ENCODE measurements at places on chromosomes 2 and 18. TPM values are rescaled to one million over a fixed set of nuclear protein-coding genes. Genes with fewer than 3 reads are reported as not detected.

UPP2 gene
- total RNA-seq = not detected

SOS1 gene
- 57.1 TPM for total RNA-seq

CD302 gene
- total RNA-seq = 0.20 TPM

OSBPL6 gene
- 2.0 TPM for total RNA-seq

C2orf80 gene
- not detected for total RNA-seq

LHCGR gene
- total RNA-seq = not detected

SLC9A4 gene
- total RNA-seq = 0.23 TPM

NMUR1 gene
- not detected for total RNA-seq

TNFAIP6 gene
- not detected for total RNA-seq

- no peak for DNase-seq
These were observed 388.3 kb downstream of the CTNNA2 start for GRCh38 chr2:79901161-79901560.

DNA sequence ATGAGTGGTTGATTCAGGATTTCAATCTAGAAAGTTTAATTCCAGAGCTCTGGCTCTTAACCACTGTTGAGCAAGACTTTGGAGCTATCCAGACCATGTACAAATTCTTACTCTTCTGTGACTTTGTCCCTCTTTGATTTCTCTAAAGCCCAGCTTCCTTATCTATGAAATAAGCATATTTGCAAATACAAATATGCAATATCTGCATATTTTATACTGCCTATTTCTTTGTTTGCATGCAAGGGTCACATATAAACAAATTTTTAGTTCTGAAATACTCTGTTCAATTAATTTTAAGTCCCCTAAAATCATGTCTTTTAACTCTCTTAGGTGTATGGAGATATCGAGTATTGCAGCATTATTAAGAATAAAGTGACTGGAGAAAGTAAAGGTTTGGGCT, 5.5 kb downstream of the RBM45 start:
- no peak for DNase-seq

DNA sequence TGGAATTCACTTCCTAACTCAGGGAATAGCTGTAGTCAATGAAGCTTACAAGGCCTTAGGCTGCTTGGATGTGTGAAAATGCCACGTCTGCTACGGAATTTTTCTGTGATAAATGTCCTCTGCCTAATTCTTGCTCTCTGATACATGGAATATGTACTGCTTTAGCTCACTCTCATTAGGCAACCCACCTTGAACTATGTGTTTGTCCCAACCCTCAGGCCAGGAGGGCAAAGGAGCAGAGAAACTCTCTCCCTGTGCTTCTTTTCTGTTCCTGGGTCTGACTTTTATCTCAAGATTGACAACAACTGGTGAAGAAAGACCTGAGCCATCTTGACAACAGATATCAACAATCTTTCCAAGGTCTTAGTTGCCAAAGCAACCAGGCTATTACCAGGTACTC, 143.9 kb downstream of the GCA start:
- no peak for DNase-seq

- DNase-seq = no peak
These were observed 11.2 kb downstream of the RUFY4 start for GRCh38 chr2:218079943-218080913.

- DNase-seq = no peak
These were observed 753.9 kb upstream of the ZEB2 start for GRCh38 chr2:145273840-145274239.

GRCh38 chr2:126715111-126715510, 59.2 kb downstream of the GYPC start:
- no peak for DNase-seq

- DNase-seq = no peak
These were observed 192.7 kb downstream of the PLCL1 start for GRCh38 chr2:197997083-197997541.

GRCh38 chr2:16911746-16912145, 246.1 kb upstream of the CYRIA start:
- DNase-seq = no peak

- no peak for DNase-seq
These were observed 47.4 kb downstream of the MFSD6 start for GRCh38 chr2:190455358-190456095.

GRCh38 chr2:102435741-102436140, 12.8 kb downstream of the IL18RAP start:
- no peak for DNase-seq

DNA sequence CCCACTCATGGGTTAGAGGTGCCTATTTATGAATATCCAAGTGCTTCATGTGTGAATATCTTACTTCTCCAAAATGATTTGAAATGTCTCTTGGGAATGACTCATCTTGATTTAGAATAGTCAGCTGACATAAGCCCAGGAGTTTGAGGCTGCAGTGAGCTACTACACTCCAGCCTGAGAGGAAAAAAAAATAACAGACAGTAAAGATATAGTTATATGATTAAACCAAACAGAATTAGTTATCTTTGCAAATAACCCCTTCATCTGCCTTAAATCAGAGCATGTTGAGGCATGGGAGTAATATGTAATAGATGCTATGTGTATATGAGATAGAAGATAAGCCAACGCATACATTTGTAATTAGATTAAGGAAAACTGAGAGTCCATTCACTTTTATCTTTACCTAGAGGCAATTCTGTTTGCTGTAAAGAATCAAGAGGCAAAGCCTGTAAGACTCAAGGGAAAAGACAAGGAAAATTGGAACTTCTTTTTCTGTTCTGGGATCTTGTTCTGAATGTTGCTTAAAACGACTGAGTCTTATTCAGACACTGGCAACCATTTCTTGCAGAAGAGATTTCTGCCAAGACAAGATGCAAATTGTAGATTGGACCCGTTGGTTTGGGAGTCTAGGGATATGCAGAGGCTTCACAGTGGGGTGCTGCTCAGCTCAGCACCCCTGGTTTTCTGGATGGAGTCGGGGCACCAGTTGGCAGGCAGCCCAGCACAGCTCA, 104.4 kb downstream of the LIPG start:
- DNase-seq = no peak

DNA sequence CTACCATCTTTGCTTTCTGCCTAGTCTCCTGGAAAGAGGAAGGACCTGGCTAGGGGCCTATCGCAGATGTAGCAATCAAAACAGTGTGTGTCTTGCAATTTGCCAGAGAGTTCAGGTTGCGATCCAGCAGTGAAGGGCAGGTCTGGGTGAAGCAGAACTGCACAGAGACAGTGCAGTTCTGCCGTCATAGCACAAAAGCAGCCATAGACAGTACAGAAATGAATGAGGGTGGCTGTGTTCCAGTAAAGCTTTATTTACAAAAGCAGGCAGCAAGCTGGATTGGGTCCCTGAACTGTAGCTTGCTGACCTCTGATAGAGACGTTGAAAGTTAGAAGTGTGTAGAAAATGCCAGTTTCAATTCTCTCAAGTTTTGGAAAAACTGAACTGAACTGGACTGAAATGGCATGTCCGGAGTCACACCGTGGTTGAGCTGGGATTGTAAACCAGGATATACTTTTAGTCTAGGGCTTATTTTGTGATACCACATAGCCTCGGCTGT, 186.8 kb downstream of the LTBP1 start:
- DNase-seq = no peak

DNA sequence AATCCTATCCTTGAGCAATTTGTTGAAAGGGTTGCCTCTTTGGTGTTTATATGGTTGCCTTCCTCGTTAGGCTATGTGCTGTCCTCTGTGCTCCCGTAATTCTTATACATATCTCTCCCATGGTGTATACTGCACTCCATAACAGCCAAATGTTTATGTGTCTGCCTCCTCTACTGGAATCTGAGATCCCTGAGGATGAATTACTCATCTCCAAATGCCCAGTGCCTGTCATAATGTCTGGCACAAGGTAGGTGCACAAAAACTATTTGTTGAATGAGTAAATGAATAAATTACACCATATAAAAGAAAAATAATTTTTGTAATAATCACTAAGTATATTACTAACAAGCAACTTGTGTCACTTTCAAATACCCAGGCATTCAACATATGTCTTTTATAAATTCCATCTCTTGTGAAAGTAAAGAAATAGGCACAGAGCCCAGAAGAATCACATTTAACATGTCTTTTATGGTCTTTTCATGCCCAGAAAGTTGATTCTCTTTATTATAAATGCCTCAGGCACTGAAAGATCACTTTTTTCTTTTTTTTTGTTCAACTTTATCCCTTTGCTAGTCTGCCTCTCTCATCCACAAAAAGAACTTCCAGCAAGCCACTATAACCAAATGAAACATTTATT, 164.9 kb downstream of the CCDC148 start:
- no peak for DNase-seq

DNA sequence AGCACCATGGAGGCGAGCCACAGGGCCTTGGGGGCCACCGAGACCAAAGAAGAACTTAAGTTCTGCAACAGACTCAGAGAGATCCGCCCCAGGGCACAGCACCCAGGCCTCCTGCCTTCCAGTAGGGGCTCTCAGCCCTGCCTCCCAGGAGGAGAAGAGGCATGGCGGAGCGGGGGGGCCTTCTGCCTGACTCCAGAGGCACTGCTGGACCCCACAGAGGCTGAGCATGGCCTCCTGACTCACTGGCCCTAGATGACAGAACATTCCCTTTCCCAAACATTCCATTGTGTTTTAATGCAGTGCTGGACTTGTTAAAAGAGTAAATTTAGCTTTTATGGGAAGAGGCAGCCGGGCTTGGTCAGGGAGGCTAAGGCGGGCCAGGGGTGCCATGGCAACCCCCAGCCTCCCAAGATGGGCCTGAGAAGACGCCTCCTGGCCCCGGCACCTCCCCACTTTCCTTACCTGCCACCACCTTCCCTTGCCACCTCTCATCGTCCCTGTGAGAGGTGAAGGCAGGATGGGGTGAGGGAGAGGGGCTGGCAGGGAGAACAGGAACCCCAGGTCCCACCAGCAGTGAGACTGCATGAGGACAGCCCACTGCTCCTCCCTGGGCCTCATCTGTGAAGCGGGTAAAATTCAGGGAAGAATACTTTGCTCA, 65.4 kb downstream of the SMAD7 start:
- DNase-seq = no peak

- DNase-seq = no peak
These were observed 400 bp downstream of the CCDC88A start for GRCh38 chr2:55419233-55419678.

- DNase-seq = no peak
These were observed 328.5 kb upstream of the ZEB2 start for GRCh38 chr2:144848423-144848822.

- DNase-seq = peak; percentile 56
These were observed 138.8 kb upstream of the ITGA6 start for GRCh38 chr2:172288603-172289002.
